Ecto neural progenitor cell (in vitro differentiated cells): ENCODE measurements at places on chromosomes 5 and 9.

GRCh38 chr9:118652912-118653311 lies 716.3 kb downstream of the BRINP1 start:
- no peak for DNase-seq

DNA sequence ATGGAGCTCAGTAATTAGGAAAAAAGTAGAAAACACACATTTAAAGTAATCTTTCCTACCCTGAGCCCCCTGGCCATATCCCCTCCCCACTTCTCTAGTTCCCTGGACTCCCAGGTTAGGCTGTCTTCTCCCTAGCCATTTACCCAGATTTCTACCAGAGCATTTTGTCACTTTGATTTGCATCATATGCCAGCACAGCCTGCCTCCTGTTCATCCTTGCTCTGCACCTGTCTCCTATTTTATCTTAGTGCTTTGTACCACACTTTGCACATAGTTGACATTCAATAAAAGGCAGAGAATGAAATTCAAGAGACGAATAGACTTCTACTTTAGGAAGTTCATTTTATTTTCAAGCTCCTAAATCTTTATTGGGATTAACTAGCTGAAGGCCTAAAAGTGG lies 344.5 kb downstream of the EBF1 start:
- DNase-seq, result no peak

- peak; percentile 84 for DNase-seq
Observed at GRCh38 chr9:127489471-127490115, 38.3 kb downstream of the LRSAM1 start.

DNA sequence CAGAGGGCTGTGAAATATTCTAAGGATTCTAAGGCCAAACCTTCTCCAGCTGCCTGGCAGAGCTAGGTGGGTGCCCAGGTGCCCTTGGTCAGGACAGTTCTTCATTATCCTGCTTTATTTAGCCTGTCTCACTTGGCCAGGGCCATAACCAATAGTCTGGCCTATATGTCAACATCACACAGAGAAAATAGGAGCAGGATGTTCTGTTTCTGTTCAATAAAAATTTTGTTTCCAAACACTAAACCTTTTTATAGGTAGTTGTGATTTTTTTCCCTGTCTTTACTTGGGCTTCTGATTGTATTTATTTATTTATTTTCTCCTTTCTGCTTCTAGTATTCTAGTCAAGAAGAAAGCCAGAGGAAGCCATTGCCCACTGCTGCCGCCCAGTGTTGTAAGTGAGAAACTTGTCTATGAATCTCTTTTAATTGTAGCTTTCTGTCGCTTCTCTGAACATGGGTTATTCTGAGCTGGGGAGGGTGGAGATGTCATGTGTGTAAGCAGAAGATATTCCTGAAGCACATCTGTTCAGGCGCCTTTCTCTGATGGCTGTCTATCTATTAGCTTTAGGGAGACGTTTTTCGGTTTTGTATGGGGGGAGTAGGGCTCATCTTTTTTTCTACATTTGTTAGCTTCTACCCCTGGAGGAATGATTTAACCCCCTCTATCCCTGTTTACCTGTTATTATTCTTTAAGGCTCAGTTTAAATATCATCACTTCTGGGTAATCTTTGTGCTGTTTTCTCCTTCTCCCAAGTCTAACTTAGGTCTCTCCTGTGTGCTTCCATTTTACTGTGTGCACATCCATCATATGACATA lies 97.1 kb downstream of the UNC13B start:
- DNase-seq, result peak; percentile 57

DNA sequence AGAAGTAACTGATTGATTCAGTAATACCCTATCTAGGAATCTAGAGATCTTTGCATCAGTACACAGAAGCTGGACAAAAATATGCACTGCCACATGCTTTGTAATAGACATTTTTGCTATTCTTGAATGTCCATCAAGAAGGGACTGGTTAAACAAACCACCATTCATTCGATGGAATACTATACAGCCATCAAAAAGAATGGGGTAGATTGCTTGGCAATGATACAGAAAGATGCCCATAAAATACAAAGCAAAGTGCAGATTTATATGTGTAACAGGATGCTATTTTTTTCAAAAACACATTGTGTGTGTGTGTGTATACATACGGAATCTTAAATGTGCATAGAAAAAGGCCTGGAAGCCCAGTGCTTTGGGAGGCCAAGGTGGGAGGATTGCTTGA lies 7.6 kb downstream of the TNIP1 start:
- no peak for DNase-seq
